NCI-H1417 (cell line): ENCODE measurements at places on chromosomes 2 and 18.

DNA sequence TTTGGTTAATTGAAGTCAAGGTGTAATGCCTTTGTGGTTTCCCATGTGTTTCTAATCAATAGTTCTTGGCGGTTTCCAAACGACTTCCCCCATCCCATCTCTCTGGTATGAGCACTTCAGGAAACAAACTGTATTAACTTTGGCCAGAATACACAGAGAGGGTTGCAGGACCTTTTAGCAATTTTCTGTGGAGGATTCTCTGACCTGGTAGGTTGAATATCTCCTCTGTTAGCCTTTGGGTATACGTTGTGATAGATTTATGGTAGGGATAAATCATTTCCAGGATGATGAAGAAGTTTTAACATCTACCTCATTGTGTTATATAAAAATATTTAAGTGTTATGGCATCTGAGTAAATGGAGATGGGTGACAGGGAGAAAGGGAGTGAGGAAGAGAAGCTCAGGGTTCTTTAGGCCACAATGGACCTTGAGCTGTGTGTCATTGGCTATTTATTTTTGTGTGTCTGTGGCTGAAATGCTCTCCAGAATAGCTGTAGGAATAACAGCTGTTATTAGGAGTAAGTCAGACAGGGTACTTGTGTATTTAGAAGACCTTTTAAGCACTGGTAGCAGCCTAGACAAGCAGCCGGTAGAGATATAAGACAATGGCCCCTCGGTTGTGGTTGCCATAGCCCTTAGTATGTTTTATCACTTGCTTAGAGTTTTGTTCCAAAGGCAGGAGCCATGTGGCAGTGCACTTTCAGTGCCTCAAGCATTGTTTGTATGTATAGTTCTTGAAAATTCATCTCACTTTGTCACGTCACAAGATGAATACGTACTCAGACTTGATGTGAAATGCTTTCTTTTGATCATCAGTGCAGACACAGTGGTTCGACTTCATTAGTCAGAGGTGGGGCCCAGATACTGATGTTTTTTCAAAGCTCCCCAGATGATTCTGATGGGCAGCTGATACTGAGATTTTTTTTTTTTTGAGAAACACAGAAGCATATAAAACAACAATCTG is 91.1 kb downstream of the FMNL2 start:
- no peak for DNase-seq

DNA sequence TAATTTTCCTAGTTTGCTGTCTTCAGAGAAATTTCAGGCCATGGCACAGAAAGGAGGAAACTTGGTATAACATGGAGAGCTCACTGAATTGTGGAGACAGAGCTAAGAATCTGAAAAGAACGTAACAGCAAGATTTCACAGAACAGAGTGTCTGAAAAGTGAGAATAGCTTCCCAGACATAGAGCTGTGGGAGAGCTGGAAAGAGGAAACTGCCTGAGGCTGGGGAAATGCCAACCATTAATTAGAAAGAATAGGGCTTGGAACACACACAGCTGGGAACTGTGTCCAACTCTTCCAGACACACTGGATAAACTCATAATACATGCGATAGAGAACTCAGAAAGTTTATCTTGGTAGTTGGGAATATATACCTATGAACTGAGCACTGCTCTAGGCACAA is 51.6 kb upstream of the KYNU start:
- DNase-seq = peak; percentile 55

DNA sequence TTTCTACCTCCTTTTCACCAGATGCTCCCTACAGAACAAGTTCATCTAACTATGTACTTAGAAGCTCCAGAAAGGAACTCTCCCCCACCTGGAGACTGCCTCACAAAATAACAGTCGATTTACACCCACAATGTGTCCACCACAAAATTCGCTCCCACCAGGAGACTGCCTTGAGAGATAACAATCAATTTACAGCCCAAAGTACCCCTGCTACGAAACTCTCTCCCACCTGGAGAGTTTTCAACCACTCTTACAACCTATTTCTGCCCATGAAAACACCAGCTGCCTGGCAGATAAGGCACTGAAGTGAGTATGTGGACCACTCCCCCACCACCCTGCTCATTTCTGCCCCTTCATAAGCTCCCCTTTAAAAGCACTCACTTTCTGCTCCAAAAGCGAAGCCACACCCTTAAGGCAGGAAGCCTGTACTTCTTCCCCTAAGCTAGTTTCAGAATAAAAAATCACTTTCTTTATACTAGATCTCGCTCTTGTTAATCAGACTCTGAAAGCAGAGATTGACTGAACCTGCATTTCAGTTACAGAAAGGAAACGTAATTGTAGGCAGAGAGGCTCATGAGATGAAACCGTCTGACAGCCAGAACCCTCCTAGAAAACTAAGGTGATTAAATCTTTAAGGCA is 94.4 kb upstream of the RBBP8 start:
- DNase-seq = no peak

DNA sequence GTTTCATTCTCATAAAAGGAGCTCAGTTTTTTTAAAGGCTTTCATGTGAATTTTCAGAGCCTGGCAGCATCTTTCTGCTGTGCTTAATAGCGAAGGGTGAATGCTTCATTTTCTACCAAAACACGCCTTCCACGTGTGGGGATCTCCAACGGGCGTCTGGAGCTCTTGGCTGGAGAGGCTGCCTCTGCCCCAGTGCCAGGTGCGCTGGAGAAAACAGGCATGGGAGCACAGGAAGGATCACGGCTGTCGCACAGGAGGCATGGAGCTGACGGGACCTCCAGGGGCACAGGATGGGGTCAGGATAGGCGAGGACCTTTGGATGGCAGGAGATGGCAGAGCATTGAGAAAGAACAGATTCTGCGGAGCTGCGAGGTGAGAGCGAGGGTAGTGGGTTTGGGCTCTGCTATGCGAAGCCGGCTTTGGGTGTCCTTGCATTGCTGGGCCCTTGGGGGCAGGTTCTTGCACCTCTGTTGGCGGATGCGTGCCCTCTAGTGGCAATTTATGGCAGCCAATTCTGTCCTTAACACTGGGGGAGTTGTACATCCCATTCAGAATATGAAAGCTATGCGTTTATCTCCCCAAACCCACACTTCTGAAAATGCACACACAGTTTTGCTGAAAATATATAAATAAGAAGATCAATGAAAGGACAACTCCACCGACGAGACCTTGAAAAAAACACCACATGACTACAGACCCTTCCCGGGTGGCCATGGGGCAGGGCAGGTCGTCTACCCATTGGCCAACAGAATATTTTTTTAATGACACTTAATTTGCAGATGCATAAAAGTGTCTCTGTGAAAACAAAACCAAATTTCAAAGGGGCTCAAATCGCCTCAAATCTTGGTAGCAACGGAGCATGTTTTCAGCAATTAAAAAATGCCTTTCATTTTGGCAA is 90.4 kb upstream of the SLC35G4 start:
- peak; percentile 52 for DNase-seq

- no peak for DNase-seq
Measured at GRCh38 chr2:67707896-67708295, 310.8 kb downstream of the ETAA1 start.

GRCh38 chr18:70044632-70045031 is 97.0 kb upstream of the CD226 start:
- no peak for DNase-seq

DNA sequence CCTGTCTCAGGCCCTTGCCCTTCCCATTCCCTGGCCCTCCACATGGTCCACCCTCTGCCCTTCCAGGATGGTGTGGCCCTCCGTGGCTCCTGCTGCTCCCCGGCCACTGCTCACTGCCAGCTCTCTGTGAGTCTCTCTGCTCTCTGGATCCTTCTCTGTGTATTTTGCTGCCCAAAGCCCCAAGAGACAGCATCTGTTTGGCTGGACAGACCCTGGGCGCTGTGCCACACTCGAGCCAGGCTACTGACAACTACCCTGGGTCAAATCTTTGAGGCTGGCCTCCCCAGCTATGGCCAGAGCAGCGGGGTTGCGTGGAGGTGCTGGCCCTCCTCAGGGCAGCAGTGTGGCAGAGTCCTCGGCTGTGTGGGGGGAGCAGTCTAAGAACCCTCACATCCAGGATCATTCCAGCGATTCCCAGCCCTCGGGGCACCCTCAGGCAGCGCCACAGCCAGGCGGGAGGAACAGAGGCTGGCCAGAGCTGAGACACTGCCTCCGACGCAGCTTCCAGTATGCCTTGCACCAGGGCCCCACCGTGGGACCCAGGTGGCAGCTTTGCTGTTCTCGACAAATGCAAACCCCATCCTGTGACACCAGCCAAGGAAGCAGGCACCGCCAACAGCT is 139.4 kb upstream of the GLI2 start:
- no peak for DNase-seq

DNA sequence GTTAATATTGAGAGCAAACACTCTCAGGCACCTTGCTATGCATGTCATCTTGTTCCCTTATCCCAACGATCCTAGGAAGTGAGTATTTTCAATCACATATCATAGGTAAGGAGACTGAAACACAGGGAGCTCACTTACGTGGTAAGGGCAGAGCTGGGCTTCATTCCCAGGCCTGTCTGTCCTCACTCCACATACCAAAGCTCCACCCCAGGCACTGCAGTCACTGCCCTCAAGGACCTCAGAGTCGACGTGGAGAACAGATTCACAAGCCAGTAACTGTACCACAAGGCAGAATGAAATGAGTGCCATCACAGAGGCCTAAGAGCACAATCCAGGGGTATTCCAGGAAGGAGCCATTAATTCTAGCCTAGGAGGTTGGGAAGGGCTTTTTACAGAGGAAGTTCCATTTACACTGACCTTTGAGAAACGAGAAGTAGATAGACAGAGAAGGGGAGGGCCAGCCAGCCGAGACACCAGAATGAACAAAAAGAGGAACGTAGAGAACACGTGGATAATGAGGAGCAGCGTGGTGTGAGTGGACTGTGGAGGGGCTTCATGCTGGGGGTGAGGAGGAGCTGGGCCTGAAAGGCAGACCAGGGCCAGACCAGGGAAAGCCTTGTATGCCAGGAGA is 48.6 kb downstream of the KIAA2012 start:
- no peak for DNase-seq

DNA sequence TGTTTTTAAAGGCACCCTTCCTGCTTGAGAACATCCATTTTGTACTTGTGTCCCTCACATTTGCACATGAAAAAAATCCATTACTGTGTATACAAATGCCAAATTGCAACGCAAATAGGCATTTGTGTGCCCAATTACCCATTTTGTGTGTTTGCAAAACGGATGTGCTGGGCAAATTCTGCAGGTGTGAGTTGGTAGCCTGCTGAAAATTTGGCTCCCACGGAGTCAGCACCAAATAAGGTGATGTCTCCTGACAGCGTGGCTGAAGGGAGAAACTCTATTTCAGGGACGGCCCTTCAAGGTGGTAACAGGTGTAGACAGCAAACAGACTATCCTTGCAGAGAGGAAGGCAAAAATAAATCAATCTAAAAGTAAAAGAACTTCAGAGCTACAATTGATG is 661.1 kb downstream of the BCL11A start:
- peak; percentile 84 for DNase-seq

DNA sequence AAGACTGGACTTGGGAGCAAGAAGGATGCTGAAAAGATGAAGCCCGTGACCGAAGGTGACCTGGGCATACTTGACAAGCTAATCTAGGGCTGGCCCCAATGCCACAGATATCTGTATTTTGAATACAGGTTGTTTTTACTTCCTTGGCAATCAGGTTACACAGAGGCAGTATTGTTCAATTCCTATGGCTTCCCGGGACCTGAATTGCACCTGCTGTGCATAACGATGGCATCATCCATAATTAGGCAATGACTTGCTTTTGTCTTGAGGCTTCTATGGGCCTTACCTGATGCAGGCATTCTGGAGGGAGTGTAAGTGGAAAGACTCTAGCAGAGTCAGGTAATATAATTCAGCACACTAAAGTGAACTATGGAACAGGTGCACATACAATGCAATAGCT is 60.6 kb upstream of the CUL3 start:
- DNase-seq = peak; percentile 19

GRCh38 chr2:207229161-207229560 is 63.4 kb upstream of the KLF7 start:
- DNase-seq = no peak

GRCh38 chr2:199659207-199659606 is 191.8 kb downstream of the FTCDNL1 start:
- peak; percentile 35 for DNase-seq

DNA sequence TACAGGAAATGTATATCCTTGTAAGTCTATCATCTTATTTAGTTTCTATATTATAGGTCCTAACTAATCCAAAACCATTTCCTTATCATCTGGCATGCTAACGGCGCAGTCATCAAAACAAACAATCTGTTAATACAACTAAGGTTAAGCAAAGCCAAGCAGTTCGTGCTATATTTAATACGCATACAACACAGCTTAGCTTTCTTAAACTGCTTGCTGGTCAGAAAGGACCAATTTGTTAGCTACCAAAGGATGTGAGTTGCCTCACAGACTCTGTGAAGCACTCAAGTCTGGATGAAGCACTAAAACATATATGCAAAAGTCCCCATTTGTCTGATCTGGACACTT is 67.0 kb downstream of the ZEB2 start:
- DNase-seq = peak; percentile 17

- no peak for DNase-seq
Measured at GRCh38 chr2:231992888-231993287, 31.4 kb downstream of the DIS3L2 start.

DNA sequence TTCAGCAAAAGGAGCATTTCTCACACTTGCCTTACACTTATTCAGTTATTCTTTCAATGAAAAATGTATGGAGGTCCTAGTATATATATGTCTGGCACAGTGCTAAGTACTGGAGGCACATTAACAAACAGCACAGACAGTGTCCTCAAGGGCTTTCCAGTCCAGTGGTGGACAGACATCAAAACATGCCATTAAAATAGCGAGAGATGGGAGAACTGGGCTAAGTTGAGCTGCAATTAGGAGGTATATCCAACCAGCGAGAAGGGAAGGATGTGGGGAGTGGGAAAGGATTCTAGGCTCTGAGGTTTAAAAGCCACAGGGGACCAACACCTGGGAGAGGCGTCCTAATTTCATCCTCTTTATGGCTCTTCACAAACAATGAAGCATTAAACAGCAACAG is 127.5 kb upstream of the TTC39C start:
- peak; percentile 60 for DNase-seq

GRCh38 chr2:232652505-232652851 is 19.1 kb downstream of the EFHD1 start:
- DNase-seq = no peak

GRCh38 chr2:109529532-109530449 is 84.0 kb downstream of the SEPTIN10 start:
- no peak for DNase-seq

- DNase-seq = no peak
Measured at GRCh38 chr2:3261511-3261910, 116.1 kb downstream of the EIPR1 start.

DNA sequence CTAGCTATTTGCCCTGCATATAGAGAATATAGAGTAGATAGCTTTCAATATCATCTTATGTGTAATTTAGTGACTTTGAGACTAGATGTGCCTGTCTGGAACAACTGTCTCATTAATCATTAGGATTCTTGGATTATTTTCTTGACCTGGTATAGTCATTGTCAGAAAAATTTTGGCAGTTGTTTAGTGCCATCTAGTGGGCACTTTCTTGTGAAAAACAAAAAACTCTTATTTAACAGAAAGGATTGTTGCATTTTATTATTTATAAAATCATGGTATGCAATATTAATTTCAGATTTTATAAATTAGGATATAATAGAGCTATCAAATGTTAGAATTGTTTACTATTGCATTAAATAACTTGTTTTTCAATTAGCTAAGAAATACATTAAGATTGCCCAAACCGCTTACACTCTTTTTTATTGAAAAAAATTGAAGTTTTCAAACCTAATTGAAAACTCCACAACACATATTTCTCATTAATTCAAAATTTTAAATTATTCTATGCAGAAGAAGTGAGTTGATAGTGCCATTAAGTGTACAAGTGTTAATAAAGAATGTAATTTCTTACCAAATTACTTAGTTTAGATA is 80.3 kb downstream of the DYNAP start:
- peak; percentile 47 for DNase-seq

GRCh38 chr2:27615316-27615715 is 13.5 kb downstream of the CCDC121 start:
- no peak for DNase-seq

GRCh38 chr2:180367815-180368214 is 360.7 kb upstream of the CWC22 start:
- peak; percentile 6 for DNase-seq
